ENCODE measurements at places on chromosomes 4 and X. TPM values are rescaled to one million over a fixed set of nuclear protein-coding genes. Genes with fewer than 3 reads are reported as not detected.

The MAGEC3 gene
- total RNA-seq = not detected

The RAB9B gene
- total RNA-seq = 2.6 TPM

The STK26 gene
- total RNA-seq = 7.1 TPM

The SLC9B1 gene
- total RNA-seq = 0.79 TPM

The OTC gene
- not detected for total RNA-seq

The DIPK2B gene
- total RNA-seq = 3.4 TPM

The CRLF2 gene
- total RNA-seq = 0.41 TPM

The STPG2 gene
- 1.2 TPM for total RNA-seq

The SHOX gene
- 0.16 TPM for total RNA-seq

The SYNPO2 gene
- total RNA-seq = 116 TPM

The LARP1B gene
- 49.2 TPM for total RNA-seq

The LDOC1 gene
- total RNA-seq = 1.4 TPM

The ADAM29 gene
- total RNA-seq = not detected

The H2BW2 gene
- total RNA-seq = not detected

DNA sequence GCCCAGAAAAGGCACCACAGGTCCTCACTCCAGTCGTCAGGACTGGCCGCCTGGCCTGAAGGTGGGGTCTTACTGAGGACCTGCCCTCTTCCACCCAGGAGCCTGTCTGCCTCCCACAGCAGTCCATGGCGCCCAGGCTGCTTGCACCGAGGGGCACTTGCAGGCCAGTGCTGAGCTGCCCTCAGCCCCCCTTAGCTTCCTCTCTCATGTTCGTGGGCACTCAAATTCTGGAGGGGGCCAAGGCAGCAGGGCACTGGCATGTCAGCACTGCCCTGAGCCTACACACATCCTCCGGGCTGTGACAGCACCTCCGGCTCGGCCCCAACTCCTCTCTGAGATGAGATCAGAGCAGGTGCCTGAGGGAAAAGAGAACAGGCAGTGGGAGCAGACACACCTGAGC is 27.2 kb upstream of the ZBTB33 start:
- H3K4me3 ChIP-seq = no peak overlapping the region
- H3K27ac ChIP-seq = no peak overlapping the region
- H3K36me3 ChIP-seq = no peaks in the 10 kb centered on the region
- no peaks in the 10 kb centered on the region for H3K4me1 ChIP-seq
- H3K27me3 ChIP-seq = no peaks in the 10 kb centered on the region
- no peak for DNase-seq

- no peak overlapping the region for H3K4me3 ChIP-seq
- H3K4me1 ChIP-seq = no peaks in the 10 kb centered on the region
- DNase-seq = no peak
- no peaks in the 10 kb centered on the region for H3K27me3 ChIP-seq
- no peak overlapping the region for H3K27ac ChIP-seq
Measured at GRCh38 chr4:152436384-152436783, 99.5 kb downstream of the FBXW7 start.

DNA sequence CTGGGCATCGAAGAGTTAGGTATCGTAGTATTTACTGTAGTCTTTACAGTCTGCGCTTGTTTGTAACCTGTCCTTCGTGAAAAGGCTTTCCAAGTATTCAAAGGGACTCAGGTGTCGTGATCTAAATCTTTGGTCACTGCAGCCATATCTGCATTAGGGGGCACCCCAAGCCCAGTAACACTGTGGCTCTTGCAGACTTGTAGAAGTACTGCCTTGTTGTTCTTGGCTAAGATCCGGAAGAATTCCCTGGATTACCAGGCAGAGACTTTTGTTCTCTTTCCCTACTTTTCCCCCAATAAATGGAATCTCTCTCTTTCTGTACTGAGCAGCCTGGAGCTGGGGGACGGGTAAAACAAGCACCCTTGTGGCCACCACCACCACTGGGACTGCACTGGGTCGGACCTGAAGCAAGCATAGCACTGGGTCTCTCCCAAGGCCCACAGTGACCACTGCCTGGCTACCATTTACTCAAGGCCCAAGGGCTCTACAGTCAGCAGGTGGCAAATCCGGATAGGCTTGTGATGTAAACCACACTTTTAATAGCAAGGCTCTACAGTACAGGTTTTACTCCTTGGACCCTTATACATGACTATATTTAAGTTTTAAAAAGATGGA is 12.0 kb downstream of the CXorf58 start:
- no peak overlapping the region for H3K27ac ChIP-seq
- H3K27me3 ChIP-seq = no peaks in the 10 kb centered on the region
- H3K4me1 ChIP-seq = no peaks in the 10 kb centered on the region
- DNase-seq = no peak

- peak overlapping the region; percentile 73 for H3K27ac ChIP-seq
- no peaks in the 10 kb centered on the region for H3K36me3 ChIP-seq
- peak; percentile 51 for DNase-seq
Measured at GRCh38 chrX:13013363-13014110, 30.9 kb downstream of the FAM9C start.

- no peak overlapping the region for H3K27ac ChIP-seq
- no peaks in the 10 kb centered on the region for H3K36me3 ChIP-seq
- H3K27me3 ChIP-seq = no peaks in the 10 kb centered on the region
- H3K4me3 ChIP-seq = no peak overlapping the region
Measured at GRCh38 chr4:123249821-123250220, 146.8 kb upstream of the SPRY1 start.

- no peak overlapping the region for H3K4me3 ChIP-seq
- no peak overlapping the region for H3K27ac ChIP-seq
- H3K27me3 ChIP-seq = no peaks in the 10 kb centered on the region
- DNase-seq = no peak
- no peaks in the 10 kb centered on the region for H3K36me3 ChIP-seq
- no peaks in the 10 kb centered on the region for H3K4me1 ChIP-seq
Measured at GRCh38 chr4:139783741-139784484, 118.3 kb downstream of the MGST2 start.

GRCh38 chr4:173855015-173855414 is 325.0 kb upstream of the HAND2 start:
- no peaks in the 10 kb centered on the region for H3K36me3 ChIP-seq
- H3K27ac ChIP-seq = no peak overlapping the region
- no peak for DNase-seq
- no peak overlapping the region for H3K4me3 ChIP-seq
- no peaks in the 10 kb centered on the region for H3K4me1 ChIP-seq
- H3K27me3 ChIP-seq = no peaks in the 10 kb centered on the region

DNA sequence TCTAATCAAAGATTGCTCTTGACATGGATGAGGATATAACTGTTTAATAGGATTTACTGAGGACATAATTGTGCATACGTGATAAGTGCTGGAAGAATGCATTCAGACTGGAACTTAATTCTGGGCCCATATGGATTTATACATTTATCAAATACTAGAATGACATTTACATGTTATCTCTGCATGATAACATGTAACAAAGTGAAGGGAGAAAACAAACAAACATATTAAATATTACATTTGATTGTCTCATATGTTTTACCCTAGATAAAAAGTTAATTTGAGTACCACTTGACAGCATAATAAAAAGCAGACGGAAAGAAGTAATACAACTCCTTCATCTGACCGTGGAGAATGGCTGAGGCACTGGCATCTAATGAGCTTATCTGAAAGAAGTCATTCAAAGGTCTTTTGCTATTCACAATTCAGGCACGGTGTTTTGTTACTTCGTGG is 297.8 kb downstream of the PPP3CA start:
- H3K4me3 ChIP-seq = no peak overlapping the region
- DNase-seq = no peak
- no peaks in the 10 kb centered on the region for H3K27me3 ChIP-seq
- H3K4me1 ChIP-seq = no peaks in the 10 kb centered on the region
- H3K36me3 ChIP-seq = no peaks in the 10 kb centered on the region

DNA sequence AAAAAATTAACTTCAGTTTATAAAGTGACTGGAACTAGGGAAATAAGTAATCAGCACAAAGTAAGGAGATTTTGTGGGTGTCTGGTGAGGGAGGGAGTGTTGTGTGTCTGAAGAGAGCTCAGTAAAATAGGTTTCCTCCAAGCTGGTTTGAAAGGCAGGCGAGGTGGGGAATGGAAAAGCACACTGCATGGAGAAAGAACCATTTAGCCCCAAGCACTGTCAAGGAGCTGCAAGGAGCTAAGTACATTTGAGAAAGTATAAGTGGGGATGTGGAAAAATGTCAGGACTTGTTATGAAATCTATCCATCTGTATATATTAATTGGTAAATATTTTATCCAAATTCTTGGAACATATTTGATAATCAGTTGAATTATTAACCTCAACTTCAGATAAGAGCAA is 956 bp downstream of the C4orf51 start:
- no peaks in the 10 kb centered on the region for H3K27me3 ChIP-seq
- no peak for DNase-seq
- no peaks in the 10 kb centered on the region for H3K36me3 ChIP-seq
- H3K4me3 ChIP-seq = no peak overlapping the region
- H3K27ac ChIP-seq = no peak overlapping the region

DNA sequence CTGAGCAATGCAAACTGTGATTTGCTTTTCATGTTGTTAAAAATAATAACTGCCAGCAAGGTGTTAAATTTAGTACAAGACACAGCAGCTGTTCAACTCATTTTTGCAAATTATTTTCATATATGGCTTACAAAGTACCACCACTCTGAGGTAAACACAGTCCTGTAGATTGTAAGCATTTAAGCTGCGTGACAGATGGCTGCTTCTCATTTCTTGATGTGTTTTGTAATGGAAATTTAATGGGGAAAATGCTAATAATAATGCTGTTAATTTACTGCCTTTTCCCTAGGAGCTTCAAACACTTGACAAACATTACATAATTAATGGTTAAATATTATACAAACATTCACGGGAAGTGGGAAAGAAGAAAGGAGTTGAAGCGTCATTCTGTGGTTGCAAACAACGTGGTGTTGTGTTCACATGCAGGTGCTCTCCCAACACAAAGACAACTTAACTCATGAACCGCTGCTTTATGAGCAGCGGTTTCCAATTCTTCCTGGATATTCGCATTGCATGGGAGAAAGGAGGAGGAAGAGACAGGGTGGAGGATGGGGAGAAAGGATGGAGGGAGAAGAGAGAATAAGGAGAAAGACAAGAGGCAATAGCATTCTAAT is 236.8 kb upstream of the VCX start:
- no peaks in the 10 kb centered on the region for H3K4me1 ChIP-seq
- no peak for DNase-seq
- H3K27ac ChIP-seq = no peak overlapping the region
- no peaks in the 10 kb centered on the region for H3K27me3 ChIP-seq

GRCh38 chrX:72712094-72712755 is 1.9 kb downstream of the PHKA1 start:
- no peaks in the 10 kb centered on the region for H3K27me3 ChIP-seq
- no peak overlapping the region for H3K4me3 ChIP-seq

GRCh38 chrX:72105436-72105835 is 26.3 kb downstream of the RTL5 start:
- H3K36me3 ChIP-seq = no peaks in the 10 kb centered on the region
- no peaks in the 10 kb centered on the region for H3K4me1 ChIP-seq
- DNase-seq = no peak
- H3K27ac ChIP-seq = no peak overlapping the region
- no peaks in the 10 kb centered on the region for H3K27me3 ChIP-seq

DNA sequence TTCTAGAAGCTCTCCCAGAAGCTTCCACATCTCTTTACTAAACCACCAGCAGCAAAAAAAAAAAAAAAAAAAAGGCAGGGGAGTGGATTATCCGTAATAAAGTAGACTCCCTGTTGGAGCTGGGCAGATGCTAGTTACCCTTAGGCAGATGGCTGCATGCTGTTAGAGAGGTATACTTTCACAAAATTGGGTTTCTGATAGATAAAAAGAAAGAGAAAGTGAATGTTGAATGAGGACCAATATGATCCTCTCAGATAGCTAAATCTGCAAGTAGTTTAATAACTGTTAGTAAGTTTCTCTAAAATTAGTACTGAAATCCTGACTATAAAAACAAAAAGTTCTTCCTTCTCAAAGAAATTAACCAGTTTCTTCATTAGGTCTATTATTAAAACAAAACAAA is 195.4 kb downstream of the ANAPC10 start:
- no peaks in the 10 kb centered on the region for H3K36me3 ChIP-seq
- H3K4me1 ChIP-seq = no peaks in the 10 kb centered on the region
- H3K27me3 ChIP-seq = no peaks in the 10 kb centered on the region
- DNase-seq = no peak

- H3K4me1 ChIP-seq = no peaks in the 10 kb centered on the region
- H3K27ac ChIP-seq = no peak overlapping the region
- H3K4me3 ChIP-seq = no peak overlapping the region
- H3K36me3 ChIP-seq = no peaks in the 10 kb centered on the region
- H3K27me3 ChIP-seq = no peaks in the 10 kb centered on the region
Measured at GRCh38 chr4:166252487-166253402, 379.7 kb downstream of the TLL1 start.

DNA sequence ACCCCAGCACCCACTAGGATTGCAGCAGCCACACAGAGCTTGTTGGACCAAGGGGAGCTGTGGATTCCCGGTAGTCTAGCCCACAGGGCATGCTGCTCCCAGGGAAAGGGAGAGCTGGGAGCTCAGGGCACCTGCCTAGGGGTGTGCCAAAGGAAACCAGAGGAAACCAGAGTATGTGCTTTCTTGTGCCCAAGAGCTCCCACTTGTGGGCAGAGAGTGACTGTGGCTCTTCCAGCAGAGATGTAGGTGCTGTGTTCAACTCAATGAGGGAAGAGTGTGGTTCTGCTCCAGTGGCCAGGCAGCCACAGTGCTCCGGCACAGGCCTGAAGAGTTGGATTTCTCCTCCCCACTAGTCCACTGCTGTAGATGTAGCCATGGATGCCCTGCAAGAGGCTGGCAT is 1050.0 kb upstream of the INTU start:
- no peak overlapping the region for H3K4me3 ChIP-seq
- no peaks in the 10 kb centered on the region for H3K4me1 ChIP-seq
- no peaks in the 10 kb centered on the region for H3K27me3 ChIP-seq
- no peaks in the 10 kb centered on the region for H3K36me3 ChIP-seq
- DNase-seq = no peak
